ENCODE measurements at places on chromosomes 1 and 21. TPM values are rescaled to one million over a fixed set of nuclear protein-coding genes. Genes with fewer than 3 reads are reported as not detected.

DNA sequence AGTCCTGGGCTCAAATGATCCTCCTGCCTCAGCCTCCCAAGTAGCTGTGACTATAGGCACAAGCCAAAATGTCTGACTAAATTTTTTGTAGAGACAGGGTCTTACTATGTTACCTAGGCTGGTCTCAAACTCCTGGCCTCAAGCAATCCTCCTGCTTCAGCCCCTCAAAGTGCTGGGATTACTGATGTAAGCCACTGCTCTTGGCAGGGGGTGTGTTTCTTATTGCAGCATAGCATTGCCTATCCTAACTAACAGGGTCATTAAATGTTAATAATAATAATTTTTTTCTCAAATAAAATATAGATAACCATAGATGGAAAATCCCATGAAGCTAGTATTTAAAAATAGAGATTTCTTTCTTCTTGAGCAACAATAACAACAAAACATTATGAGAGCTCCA lies 52.4 kb downstream of the EXO1 start:
- DNase-seq, result no peak

DNA sequence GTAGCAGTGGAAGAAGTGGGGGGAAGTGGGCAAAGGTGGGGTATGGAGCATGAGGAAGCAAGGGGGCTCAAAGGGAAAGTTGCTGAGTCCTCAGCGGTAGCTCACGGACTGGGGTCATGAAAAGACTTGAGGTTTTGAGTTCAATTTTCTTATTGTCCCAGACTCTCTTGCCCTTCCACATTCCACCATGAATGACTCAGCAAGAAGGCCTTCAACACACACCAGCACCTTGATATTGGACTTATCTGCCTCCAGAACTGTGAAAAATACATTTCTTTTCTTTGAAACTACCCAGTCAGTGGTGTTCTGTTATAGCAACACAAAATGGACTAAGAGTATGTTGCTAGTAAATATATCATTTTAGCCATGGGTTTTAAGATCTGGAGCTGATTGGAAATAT lies 17.3 kb upstream of the RHBDL2 start:
- DNase-seq, result no peak

- no peak for DNase-seq
Measured at GRCh38 chr1:234990874-234991801, 137.5 kb downstream of the TOMM20 start.

- no peak for DNase-seq
Measured at GRCh38 chr1:53580739-53581475, 121.7 kb downstream of the DMRTB1 start.

CD2 gene
- total RNA-seq, result 6.5 TPM

Measured in upper lobe of left lung (tissue), 6 donors.